AG09309 (cell line): ENCODE measurements at places on chromosomes 6 and 20.

GRCh38 chr20:32993496-32994050, 10.7 kb downstream of the SUN5 start:
- no peak for DNase-seq

GRCh38 chr20:17614812-17615644, 45.2 kb downstream of the DSTN start:
- DNase-seq, result no peak

- DNase-seq, result no peak
Observed at GRCh38 chr20:15576411-15576810, 996.8 kb downstream of the KIF16B start.

- DNase-seq, result no peak
Observed at GRCh38 chr6:143399176-143399575, 51.3 kb downstream of the ADAT2 start.

- no peak for DNase-seq
Observed at GRCh38 chr6:9851541-9852380, 563.1 kb downstream of the TFAP2A start.
